HFFc6 (cell line): ENCODE measurements at places on chromosomes 6 and 20. TPM values are rescaled to one million over a fixed set of nuclear protein-coding genes. Genes with fewer than 3 reads are reported as not detected.

The PRSS35 gene
- total RNA-seq, result 0.30 to 0.69 TPM (median 0.59 TPM) in 3 replicates

GRCh38 chr20:53782612-53783246 is 189.1 kb upstream of the ZNF217 start:
- DNase-seq, result no peak

GRCh38 chr6:37289931-37290330 is 32.0 kb upstream of the TMEM217 start:
- no peak for DNase-seq

DNA sequence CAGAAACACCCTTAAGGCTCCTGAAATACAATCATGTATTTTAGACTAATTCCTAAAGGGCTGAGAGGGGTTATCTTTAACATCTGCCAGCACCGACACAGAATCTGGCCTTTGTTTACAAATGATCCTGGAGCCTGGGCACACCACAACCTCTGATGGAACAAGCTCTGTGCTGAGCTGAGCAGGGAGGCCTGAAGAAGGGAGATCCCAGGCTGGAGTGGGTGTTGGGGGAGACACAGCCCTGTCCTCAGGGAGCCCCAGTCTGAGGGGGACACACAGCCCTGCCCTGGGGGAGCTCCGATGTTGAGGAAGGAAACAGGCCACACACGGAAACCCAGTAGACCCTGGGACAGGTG is 130.5 kb downstream of the VEGFA start:
- DNase-seq, result no peak

DNA sequence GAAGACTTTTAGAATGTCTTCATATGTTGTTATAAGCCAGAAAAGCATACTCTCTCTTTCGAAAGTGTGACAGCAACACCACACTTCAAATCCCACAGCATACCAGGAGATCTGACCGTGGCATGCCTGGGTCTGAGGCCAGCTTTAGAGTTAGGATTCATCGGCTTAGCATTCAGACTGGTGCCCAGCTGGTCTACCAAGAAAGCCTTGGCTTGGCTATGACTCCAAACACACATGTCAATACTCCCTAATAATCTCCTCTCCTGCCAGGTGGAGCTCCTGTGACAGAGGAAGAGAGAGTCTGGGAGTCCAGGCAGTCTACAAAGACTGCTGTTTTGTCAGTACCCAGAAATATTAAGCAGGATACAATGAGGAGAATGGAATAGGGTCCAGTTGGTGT is 77.1 kb upstream of the MAN1A1 start:
- no peak for DNase-seq

- DNase-seq, result no peak
Measured at GRCh38 chr6:35064757-35065440, 76.2 kb downstream of the TCP11 start.

DNA sequence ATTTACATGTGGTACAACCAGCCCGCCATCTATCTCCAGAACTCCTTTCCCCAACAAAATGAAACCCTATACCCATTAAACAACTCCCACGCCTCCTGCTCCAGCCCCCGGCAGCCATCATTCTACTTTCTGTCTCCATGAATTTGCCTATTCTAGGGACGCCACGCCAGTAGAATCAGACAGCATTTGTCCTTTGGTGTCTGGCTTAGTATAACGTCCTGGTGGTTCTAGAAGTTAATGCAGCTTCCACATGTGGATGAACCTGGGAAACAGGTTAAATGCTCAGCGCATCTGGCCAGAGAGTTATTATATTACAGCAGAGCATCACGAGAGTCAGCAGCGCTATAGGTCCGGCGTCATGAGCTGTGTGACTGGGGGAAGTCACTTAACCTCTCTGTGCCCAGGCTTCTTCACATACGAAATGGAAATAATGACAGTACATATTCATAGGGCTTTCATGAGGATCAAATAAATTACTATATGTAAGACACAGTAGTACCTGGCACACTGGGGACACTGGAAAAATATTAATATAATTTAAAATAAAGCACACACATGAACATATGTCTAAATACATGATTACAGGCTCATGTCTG is 178.7 kb upstream of the TAB2 start:
- no peak for DNase-seq

The PPIL1 gene
- 36.0 and 36.1 TPM in 2 replicates for total RNA-seq

DNA sequence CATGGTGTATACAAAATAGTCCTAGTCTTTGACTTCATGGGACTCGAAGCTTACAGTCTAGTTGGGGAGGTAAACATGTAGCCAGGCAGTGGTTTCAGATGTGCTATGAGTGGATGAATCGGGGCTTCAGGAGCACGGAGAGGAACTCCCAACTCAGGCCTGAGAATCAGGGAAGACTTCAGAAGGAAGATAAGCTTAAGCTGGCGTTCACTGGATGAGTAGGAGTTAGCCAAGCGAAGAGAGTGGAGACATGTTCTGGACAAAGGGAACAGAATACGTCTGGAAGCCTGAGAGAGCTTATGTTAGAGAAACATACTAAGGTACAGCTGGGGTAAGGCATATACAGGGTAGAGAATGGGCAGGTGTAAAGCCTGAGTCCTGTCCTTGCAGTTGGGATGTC is 8.8 kb downstream of the CARMIL1 start:
- DNase-seq, result no peak

DNA sequence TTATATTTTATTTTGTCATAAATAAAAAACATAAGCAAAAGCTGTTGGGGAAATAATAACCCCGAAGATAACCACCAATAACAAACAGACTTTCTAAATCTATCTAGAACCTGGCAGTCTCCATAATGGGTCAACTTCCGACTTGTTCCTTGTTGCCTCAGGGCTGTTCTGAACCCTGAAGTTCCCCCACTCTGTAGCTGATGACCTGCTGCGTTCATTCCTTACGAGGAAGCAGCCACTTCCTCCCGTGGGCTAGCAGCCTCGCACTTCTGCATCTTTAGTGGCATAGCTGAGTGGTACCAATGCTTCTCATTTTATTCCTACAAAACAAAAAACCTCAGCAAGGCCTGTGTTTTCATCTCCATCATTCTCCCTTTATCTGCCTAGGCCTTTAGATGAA is 103.0 kb downstream of the PLEKHG1 start:
- no peak for DNase-seq
